Iris pigment epithelial cell (primary cell): ENCODE measurements at places on chromosomes 1 and 21.
A peak's percentile ranks its signal among the peaks of the same experiment; 100 is the strongest.

GRCh38 chr1:226738421-226738994 lies 574 bp downstream of the ITPKB start:
- peak; percentile 38 for DNase-seq

- DNase-seq = no peak
Observed at GRCh38 chr1:31725777-31726535, 22.1 kb upstream of the COL16A1 start.

DNA sequence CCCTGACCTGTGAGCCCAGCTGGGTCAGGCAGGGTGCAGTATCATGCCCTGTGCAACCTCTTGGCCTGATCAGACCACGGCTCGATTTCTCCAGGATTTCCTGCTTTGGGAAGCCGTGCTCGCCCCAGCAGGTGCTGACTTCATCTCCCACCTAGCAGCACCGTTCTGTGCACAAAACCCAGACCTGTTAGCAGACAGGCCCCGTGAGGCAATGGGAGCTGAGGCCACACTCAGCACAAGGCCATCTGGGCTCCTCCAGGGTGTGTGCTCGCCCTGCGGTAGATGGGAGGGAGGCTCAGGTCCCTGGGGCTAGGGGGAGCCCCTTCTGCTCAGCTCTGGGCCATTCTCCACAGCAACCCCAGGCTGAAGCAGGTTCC lies 29.6 kb downstream of the SLC19A1 start:
- DNase-seq = no peak

DNA sequence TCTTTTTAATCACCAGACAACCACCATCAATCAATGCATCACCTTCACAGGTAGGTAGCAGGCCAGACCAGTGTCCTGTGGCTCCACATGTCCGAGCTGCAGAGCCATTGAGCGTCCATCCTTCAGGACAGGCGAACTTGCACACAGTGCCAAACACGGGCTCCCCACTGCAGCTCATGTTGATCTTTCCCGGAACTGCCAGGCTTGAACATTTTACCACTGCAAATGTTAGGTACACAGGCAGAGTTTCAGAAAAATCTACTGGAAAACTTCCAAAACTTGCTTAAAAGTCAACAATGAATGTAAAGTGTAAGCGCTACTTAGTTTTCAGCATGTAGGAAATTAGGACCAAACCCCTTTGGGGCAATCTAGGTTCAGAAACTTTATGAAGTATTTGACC lies 6.6 kb downstream of the SELE start:
- DNase-seq = no peak

- DNase-seq = no peak
Observed at GRCh38 chr1:200602632-200603031, 17.9 kb downstream of the KIF14 start.

DNA sequence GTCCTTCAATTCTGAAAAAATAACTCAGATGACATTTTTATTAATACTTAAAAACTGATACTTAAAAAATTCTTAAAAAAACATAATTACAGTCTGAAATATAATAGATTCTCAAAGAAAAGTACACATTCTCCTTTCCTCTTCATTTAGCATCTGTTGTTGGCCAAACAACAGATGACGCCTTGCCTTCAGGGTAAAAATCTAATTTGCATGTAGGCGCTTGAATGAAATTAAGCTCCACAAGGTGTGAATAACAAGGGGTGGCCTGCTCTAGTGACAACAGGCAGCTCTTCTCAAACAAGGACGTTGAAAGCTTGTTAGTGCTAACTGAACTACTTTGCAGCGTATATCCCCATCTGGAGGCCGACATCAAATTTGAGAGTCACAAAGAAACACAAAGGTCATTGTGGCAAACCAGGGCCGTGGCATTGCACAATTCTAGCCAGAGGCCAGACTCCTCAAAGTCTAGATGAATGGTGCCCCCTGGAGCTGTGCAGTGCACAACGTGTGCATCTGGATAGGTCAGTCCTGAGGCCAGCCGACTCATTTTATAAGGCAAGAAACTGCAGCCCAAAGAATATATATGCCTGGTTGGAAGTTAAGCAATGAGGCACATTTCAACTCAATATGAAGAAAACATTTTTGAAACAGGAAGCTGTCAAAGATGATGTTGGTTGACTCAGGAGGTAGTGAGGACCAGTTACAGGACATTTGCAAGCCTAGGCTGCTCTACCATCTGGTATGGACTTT lies 459.2 kb upstream of the RUNX1 start:
- peak; percentile 91 for DNase-seq

DNA sequence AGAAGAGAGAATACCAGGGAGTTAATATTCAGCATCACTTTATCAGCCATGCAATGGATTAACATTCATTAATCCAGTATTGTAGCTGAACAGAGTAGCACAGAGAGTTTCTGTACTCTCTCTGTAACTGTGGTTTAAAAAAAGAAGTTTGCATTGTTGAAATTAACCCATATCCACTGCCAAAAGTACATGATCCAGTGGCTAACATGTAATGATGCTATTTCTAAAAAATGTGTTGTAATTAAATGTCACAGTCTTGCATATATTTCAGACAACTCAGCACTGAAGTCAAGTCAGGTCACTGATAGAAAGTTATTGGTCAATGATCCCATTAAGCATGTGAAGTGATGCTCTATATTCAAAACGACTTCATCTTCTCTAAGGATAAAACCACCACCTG lies 141.3 kb downstream of the NRIP1 start:
- DNase-seq = peak; percentile 74

DNA sequence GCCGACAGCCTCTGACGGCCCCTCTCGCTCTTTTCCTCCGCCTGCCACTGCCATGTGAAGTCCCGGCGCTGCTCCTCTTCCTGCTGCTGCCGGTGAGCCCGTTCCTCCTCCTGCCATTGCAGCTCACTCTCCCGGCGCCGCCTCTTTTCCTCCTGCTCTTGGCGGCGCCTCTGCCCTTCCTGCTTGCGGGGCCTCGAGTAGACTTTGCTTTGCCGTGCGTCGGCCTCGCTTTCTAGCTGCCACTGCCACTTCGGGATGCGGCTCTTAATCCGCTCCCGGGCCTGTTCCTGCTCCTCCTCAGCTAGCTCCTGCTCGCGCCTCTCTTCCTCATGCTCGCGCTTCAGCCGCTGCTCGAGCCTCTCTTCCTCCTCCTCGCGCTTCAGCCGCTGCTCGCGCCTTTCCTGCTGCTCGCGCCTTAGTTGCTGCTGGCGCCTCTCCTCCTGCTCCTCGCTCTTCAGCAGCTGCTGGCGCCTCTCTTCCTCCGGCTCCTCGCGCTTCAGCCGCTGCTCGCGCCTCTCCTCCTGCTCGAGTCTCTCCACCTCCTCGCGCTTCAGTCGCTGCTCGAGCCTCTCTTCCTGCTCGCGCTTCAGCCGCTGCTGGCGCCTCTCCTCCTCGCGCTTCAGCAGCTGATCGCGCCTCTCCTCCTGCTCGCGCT lies 4.3 kb downstream of the TCHH start:
- DNase-seq = peak; percentile 65

DNA sequence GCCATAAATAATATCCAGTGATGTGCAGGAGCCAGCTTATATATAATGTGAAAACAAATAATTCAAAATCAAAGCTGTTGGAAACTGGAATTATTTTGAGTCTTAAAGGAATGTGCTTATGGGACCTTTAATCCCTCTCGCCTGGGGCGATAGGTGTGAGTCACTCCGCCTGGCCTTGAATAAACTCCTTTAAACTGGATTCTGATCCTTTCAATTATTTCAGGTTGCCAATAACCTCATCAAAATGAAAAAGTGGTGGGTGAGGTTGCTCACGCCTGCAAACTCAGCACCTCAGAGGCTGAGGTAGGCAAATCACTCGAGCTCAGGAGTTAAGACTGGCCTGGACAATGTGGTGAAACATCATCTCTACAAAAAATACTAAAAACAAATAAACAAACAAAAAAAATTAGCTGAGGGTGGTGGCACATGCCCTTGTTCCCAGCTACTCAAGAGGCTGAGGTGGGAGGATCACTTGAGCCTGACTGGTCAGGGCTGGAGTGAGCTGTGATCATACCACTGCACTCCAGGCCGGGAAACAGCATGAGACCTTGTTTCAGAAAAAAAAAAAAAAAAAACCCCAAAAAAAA lies 11.4 kb upstream of the SLC2A5 start:
- peak; percentile 74 for DNase-seq

DNA sequence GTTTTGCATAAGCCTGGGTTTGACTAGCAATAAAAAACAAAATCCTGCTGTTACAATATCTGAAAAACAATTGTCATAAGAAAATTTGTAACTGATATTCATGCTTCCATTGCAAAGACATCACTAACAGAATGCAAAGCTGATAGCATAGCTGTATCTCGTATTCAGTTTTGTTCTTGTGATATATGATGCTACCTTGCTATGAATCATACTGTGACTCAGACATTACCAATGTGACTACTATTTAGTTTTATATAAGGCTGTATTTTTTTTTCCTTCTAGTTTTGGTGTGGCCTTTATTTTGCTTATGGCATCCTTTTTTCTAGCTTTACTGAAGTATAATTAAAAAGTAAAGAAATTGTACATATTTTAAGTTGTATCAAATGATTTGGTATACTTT lies 1381.8 kb downstream of the MRPL39 start:
- DNase-seq = peak; percentile 45
